Stimulated activated CD4-positive, alpha-beta T cell treated with anti-CD3 and anti-CD28 coated beads, TNF-alpha, amount 100 ng/mL, for 1 hour (primary cell): ENCODE measurements at places on chromosomes 11 and 22.

GRCh38 chr11:123249354-123249753 lies 54.3 kb upstream of the CLMP start:
- no peak for DNase-seq

GRCh38 chr11:133720951-133721350 lies 124.4 kb downstream of the SPATA19 start:
- no peak for DNase-seq

DNA sequence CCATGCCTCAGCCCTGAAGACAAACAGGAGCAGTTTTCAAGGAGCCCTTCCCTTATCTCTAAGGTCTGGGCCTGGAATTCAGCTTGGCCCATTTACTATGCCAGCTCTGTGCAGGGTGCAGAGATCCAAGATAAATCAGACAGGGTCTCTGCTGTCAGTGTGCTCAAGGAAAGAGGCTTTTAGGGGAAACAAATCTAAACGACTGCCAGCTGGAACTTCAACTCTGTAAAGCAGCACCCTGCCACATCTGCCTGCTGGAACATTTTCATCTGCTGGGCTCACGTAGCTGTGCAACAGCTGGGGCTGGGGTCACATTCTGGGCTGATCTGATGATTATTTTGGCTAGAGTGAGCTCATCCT lies 19.8 kb upstream of the EHF start:
- no peak for DNase-seq

- no peak for DNase-seq
These were observed at the start of gene KCNK7 for GRCh38 chr11:65595543-65596281. Gene KCNK7, minus strand, starts transcription at chr11:65595800. Its CDS starts 28 bp downstream, at chr11:65595772.

- no peak for DNase-seq
These were observed 12.0 kb upstream of the EFCAB6 start for GRCh38 chr22:43823911-43824665.

DNA sequence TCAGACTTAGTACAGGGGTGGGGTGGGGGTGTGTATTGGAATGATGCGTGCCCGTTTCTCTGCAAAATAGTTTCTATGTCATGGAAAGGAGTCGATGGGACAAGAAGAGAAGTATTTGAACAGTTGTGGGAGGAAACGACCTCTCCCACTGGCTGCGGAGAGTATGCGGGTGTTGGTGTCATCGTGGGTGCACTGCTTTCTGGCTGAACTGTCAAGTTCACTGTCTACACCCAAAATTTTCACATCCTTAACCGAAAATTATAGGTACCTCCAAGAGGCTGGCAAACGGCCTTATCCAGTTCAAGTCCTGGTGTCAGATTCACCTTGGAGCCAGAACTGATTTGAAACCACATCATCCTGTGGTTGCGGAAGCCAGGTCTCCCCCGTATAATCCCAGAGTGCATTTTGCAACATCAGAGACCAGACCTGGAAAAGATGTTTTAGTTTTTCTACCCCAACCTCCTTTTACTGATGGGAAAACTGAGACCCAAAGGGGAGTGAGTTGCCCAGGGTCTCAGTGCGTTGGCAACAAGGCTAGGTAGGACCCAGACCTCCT lies 497 bp upstream of the SSRP1 start:
- DNase-seq, result no peak

DNA sequence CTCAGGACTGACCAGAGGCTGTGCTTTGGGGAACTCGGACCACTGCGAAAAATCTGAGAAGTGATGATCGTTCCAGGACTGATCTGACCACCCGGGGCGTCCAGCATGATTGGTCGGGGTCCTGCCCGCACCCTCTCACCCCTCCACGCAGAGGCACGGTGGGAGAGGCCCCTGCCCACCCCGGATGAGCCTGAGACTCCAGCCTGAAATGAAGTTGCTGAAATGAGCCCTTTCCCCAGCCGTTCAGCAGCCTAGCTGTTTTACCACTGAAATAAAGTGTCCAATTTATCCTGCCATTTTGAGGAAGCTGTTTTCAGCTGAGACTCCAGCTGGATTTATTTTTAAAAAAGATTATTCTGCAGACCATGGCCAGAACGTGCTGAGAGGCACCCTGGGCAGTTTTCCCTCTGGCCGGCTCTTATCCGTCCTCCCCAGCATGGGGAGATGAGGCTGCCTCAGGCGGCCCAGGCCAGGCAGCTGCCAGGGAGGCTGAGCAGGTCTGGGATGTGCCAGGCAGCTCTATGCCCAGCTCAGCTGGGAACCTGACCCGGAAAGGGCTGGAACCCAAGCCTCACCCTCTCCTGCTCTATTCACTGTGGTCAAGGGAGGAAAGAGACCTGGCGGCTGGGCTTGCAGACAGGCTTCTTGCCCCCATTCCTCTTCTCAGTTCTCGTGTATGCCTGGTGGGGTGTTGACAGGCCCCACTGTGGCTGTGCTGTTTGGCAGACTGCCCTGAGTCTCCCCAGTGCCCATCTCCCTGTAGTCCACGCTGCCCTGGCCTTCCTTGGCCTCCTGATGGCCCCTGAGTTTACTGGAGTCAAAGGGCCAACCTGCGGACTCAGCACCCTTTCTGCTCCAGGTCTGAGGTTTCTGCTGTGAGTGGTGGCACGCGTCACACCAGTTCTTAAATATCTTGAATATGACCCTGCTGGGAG lies 161.0 kb upstream of the B3GAT1 start:
- DNase-seq, result no peak

DNA sequence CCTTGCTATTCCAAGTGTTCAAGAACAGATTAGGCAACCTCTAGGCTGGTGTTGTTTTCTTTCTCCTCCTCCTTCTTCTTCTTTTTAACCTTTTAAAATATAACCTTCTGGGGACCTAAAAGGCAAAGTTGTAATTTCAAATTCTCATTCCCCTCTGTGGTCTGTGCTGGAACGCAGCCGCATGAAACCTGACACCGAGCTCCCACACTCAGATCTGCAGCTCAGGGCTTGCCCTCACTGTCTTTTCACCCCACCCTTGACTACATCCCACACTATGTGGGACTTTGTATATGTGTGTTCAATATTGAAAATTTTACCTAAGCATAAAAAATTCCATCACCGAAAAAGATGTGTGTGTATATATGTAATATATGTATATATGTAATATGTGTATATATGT lies 62.0 kb upstream of the ARHGAP42 start:
- no peak for DNase-seq

DNA sequence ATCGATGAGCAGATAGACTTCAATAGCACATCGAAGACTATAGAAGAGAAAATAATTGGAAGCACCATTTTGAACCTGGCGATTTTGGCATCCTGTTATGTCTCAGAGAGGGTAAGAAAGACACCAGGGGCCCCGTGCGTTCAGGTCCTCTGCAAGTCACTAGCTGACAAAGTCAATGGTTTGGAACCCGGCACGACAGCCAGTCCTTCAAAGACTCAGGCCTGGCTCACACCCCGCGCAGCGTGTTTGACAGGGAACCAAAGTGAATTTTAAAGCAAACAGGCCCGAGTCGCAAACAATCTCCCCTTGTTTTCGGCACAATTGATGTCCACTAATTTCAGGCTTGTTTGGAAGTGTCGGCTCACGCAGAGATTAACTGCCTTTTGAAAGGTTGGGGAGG lies 716.6 kb downstream of the BRD1 start:
- no peak for DNase-seq

- no peak for DNase-seq
These were observed 530.5 kb upstream of the LRRC4C start for GRCh38 chr11:41989823-41990380.

GRCh38 chr11:105144887-105145286 lies 5.3 kb upstream of the CARD18 start:
- DNase-seq, result no peak
